ENCODE measurements at places on chromosomes 5 and 9.

DNA sequence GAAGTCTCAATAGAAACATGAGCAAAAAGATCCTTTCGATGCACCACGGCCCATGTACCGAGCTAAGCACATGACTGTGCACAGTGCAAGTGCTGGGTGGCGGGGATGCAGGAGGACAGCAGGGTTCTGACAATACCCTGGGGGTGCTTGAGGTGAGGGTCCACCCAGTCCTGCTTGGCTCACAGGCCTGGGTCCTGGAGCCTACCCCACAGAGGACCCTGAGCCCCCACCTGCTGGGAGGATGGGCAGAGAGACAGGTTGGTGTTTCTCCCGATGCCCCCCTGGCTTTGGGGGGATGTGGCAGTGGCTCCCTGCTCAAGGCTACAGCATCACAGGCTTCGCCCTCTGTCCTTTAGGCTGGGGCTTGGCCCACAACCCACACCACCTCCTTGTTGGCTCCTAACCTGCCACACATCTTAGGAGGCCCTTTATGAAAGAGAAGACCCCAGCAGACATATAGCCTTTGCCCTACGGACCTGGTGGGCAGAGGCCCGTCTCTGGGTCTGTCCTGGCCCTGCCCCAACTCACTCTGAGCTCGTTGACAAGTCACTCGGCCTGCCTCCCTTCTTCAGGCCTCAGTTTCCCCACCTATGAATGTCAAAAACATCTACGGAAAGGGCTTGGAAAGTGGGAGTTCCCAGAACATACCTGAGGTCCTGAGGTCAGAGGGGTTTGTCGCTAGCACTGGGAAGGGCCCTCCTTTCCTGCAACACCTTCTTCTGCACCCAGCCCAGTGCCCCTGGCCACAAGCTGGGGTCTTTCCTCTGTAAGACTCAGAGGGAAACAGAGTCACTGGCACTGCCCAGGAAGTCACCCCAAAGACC is 50.3 kb downstream of the BARX1 start:
- DNase-seq, result no peak

DNA sequence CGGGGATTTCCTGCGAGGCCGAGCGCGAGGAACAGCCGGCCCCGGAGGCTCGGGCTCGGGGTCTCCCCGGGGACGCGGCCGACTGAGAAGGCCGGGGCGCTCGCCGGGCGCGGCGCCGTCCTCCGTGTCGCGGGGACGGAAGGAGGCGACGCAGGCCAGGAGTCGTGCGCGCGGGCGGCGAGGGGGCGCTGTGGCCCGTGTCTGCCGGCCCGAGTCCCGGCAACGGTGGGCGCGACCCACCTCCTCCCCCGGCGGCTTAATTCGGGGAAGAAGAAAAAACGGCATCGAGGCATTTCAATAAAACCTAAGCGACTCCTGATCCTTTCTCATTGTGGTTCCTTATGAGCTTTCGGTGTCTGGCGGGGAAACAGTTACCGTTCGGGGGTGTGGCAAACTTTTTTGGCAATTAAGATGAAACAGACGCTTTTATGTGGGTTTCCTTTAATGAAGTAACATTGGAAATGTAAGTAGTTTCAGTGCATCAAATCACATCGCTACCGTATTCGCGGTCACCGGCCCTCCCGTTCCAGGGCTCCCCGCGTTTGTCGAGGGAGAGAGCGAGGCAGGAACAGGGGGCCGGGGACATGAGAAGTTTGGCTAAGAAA is 3.7 kb upstream of the IRX2 start:
- DNase-seq, result no peak

DNA sequence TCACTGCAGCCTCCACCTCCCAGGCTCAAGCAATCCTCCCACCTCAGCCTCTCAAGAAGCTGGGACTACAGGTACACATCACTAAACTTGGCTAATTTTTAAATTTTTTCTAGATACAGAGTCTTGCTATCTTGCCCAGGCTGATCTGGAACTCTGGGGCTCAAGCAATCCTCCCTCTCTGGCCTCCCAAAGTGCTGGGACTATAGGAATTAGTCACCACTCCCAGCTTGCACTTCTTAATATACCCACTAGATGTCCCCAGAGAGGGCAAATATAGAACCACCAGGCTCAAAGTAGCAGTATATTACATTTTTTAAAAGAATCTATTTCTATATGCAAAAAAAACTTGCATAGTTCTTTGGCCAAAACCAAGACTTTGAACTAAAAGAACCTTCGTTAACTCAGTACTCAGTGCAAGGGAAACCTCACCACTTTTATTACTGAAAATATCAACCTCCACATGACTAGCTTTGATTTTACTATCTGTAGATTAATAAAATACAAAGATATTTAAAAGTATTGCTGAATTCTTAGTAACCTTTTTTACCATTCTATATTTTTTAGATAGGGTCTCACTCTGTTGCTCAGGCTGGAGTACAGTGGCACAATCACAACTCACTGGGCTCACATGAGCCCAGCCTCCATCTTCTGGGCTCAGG is 25.8 kb upstream of the HSD17B3 start:
- DNase-seq, result peak; percentile 13

GRCh38 chr9:38296807-38297206 is 95.7 kb upstream of the ALDH1B1 start:
- DNase-seq, result no peak

GRCh38 chr5:173646692-173647091 is 30.2 kb upstream of the BOD1 start:
- DNase-seq, result no peak

GRCh38 chr9:37758747-37759146 is 5.1 kb downstream of the TRMT10B start:
- no peak for DNase-seq

GRCh38 chr9:134317400-134317789 is 8.9 kb upstream of the RXRA start:
- no peak for DNase-seq

DNA sequence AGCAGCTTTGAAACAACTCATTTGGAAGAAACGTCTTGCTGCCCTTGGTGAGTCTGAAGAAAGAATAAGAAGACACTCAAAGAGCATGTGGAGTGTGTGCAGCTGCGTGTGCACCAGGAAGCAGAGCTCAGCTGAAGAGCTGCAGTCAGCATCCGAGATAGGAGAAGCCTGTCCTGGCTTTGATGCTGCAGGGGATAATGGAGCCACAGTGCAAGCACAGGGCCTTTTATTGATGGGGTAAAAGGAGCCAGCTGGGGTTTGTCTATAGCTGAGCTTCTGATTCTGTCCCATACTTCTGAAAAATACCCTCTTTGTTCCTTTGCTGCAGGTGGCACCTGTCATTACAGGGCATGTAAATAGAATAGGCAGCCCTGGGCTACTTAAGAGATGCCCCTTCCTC is 375.7 kb upstream of the ZNF462 start:
- DNase-seq, result peak; percentile 5

- no peak for DNase-seq
Measured at GRCh38 chr5:140075371-140075770, 32.3 kb upstream of the NRG2 start.

- no peak for DNase-seq
Measured at GRCh38 chr9:116635908-116636307, 51.2 kb upstream of the TRIM32 start.

GRCh38 chr5:35554016-35554415 is 63.6 kb upstream of the SPEF2 start:
- DNase-seq, result no peak

DNA sequence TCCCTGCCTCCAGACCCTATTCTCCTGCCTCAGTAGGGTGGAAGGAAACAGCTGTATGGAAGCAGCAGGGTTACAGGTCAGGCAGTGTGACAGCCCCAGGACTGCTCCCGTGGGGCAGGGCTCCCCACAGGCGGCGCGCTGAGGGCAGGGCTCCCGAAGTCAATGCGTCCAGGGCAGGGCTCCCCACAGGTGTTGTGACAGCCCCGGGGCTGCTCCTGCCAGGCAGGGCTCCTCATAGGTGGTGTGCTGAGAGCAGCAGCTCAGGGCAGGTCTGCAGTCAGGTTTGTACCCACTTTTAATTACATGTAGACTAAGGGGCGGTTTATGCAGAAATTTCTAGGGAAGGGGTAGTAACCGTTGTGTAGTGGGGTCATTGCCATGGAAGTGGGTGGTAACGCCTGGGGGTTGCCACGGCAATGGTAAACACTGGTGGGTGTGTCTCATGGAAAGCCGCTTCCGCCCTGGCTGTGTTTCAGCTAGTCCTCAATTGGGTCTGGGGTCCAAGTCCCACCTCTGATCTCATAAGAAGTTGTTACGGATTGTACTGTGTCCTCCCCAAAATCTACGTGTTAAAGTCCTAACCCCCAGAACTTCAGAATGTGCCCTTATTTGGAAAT is 16.7 kb upstream of the TERT start:
- no peak for DNase-seq

- no peak for DNase-seq
Measured at GRCh38 chr9:136521537-136521936, 24.3 kb downstream of the NOTCH1 start.

DNA sequence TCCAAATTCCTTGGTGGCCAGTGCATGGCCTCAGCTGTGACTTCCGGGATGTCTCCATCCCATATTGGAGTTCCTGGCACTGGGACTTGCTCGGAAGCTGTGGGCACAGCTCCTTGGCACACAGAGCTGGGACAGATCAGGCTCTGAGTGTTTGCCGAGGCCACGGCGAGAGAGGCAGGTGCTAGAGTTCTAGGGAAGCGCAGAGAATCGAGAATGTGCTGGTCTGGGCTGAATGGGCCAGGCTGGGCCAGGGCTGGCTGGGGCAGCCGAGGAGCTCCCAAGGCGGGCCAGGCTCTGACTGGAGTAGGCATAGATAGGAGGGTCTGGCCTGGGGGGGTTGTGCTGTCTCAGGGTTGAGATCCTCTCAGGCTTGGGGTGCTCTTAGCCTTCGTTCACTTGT is 45.4 kb downstream of the HMCN2 start:
- DNase-seq, result no peak

DNA sequence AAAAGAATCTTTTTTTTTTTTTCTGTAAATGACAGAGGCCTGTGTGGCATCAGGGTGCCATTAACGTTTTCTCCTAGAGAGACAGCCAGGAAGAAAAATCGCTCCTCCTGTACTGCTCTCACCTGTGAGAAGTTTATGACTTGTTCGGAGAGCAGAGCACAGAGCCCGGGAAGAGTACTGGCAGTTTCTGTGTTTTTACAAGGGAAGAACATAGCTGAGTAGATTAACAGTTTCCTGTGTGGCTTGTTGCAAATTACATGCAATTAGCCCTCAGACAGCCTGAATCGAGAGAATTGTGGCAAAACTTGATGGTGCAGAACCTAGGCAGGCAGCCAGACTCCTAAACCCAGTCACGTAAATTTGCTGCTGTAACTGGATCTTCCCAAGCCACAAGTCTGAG is 32.1 kb downstream of the PRKACG start:
- no peak for DNase-seq

DNA sequence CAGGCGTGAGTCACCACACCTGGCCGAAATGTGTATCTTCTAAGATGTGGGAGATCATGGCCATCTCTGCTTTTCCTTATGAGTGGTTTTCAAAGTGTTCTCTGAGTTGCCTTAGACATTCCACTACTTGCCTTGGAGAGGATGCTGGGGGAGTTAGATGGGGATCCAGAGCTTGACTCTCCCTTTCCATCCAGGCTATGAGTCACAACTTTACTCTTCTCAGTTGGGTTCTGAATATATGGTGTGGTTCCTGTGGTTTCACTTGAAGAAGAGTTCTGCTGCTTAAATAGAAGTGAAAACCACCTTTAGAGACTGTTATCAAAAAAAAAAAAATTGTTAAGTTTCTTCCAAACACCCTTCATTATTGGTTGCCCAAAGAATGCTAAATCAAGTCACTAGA is 217.6 kb downstream of the ZNF608 start:
- no peak for DNase-seq

GRCh38 chr9:115444959-115445358 is 327.0 kb upstream of the TNC start:
- no peak for DNase-seq

GRCh38 chr9:94808926-94809700 is 82.6 kb downstream of the AOPEP start:
- DNase-seq, result no peak

- DNase-seq, result no peak
Measured at GRCh38 chr5:132449060-132449459, 41.5 kb downstream of the IRF1 start.

DNA sequence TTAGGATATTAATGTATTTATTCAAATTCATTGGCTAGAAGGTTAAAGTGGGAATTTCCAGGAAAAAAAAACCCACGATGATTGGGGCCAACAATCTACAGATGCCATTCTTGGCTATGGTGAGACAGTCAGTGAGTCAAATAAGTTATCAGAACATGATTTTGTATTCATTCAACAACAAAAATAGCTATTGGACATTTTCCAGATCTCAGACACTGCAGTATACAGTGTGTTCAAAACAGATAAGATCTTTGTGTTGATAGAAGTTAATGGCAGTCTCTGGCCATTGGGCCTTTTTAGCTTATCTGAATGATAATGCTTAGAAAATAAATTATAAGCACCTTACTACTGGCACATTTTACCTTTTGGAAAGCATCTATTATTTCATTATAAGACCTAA is 547.7 kb downstream of the MAT2B start:
- DNase-seq, result no peak

DNA sequence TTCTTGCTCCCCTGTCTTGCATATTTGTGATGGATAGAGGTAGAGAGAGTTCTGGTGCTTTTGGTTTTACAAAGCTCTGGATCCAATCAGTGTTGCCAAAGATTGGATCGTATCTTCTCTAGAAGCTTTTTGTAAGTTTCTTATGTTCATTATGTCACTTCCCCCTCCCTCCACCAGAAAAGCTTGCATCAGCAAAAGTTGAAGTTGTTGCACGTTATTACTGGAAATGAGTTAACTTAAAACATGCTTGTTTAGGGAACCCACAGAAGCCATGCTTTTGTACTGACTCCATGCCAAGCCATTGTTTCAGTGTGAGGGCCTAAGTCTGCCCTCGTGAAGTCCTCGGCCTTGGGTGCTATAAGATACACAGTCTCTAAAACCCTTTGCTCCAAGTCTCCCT is 186.5 kb downstream of the ERCC6L2 start:
- DNase-seq, result no peak

DNA sequence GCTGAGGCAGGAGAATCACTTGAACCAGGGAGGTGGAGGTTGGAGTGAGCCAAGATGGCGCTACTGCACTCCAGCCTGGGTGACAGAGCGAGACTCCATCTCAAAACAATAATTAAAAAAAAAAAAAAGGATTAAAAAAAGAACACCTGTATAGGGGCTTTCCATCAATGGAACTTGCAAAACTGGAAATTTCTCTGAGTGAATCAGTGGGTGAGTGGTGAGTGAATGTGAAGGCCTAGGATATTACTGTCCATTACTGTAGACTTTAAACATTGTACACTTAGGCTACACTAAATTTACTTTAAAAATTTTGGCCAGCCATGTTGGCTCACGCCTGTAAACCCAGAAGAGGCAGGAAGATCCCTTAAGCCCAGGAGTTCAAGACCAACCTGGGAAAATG is 5.7 kb upstream of the RARS1 start:
- no peak for DNase-seq

DNA sequence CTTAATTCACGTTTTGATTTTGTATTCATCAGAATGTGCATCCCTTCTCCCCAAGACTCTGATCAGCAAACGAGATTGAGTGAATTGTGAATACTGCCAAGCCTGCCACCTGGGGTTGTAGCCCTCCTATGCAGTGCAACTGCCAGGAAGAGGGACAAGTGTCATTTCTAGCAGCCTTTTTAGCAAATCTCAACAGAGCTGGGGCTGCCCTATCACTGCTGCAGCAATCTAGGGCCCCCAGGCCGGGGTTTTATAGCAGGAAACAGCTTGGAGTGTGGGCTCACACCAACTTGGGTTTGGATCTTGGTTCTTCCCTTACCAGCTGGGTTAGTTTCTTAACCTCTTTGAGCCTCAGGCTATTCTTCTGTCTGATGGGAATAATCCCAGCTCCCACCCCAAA is 4.0 kb downstream of the CSF1R start:
- no peak for DNase-seq

- DNase-seq, result no peak
Measured at GRCh38 chr5:57568136-57568535, 85.5 kb upstream of the ACTBL2 start.

Data from nucleus accumbens (tissue), 56 donors.